ENCODE measurements at places on chromosomes 4 and X.

DNA sequence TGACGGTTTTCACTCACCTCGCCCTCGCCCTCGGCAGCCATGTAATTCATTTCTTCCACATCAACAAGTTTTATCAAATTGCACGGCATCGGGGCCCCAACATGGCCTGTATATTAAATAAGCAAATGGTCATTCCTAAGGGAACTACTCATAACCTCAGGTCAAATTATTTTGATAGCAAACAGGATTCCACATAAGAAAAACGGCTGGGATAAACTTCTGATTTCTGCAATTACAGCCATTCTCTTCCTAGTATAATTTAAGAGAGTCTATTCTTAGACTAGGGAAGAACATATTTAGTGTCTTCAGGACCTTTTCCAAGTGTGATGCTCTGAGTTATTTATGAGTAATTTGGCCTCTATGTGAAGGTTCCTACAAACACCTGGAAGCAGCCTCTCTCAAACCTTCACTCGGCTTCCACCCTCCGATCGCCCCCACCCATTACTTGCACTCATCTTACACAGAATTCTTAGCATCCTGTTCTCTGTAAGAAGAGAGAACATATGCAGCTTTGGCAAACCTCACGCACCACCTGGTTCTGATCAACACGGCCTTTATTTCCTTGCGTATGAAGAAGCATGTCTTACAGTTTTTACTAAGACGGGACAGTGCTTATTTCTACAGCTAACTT, 29.4 kb upstream of the CENPU start:
- no peak for DNase-seq

GRCh38 chrX:13778916-13779315, 38.0 kb downstream of the GPM6B start:
- no peak for DNase-seq

- DNase-seq, result peak; percentile 39
These were observed 1.2 kb downstream of the PRPS1 start for GRCh38 chrX:107629540-107629909.

DNA sequence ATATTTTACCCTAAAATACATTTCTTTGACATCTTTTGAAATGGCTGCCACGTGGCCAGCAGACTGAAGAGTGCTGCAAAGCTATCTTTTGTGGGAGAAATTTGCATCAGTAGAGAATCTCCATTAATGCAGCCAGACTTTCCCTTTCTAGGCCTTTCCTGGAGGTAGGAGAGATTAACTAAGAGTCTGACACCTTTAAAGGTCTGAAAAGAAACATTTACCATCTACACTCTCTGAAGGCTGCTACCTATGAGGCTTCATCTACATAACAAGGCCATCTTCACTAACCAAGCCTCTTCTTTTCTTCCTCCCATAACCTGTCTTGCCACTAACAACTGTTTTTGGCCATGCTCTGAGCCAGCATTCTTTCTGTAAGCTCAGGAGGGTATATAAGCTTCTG, 17.8 kb upstream of the SPRY1 start:
- DNase-seq, result no peak

GRCh38 chr4:123785538-123785937, 388.9 kb downstream of the SPRY1 start:
- no peak for DNase-seq

- no peak for DNase-seq
These were observed 137.4 kb upstream of the GUCY1A1 start for GRCh38 chr4:155529272-155529671.
